ENCODE measurements at places on chromosomes 1 and 21. TPM values are rescaled to one million over a fixed set of nuclear protein-coding genes. Genes with fewer than 3 reads are reported as not detected.

Gene NBPF6
- polyA plus RNA-seq, result not detected

Gene PROX1
- polyA plus RNA-seq, result not detected

Gene CYP4Z1
- not detected for polyA plus RNA-seq

Gene SLC1A7
- polyA plus RNA-seq, result not detected

- no peaks in the 10 kb centered on the region for H3K27me3 ChIP-seq
- no peak overlapping the region for H3K27ac ChIP-seq
- peaks cover 16% of the 10 kb centered on the region for H3K4me1 ChIP-seq
- no peak overlapping the region for H3K4me3 ChIP-seq
Measured at GRCh38 chr1:110106013-110106941, 6.0 kb upstream of the UBL4B start.

DNA sequence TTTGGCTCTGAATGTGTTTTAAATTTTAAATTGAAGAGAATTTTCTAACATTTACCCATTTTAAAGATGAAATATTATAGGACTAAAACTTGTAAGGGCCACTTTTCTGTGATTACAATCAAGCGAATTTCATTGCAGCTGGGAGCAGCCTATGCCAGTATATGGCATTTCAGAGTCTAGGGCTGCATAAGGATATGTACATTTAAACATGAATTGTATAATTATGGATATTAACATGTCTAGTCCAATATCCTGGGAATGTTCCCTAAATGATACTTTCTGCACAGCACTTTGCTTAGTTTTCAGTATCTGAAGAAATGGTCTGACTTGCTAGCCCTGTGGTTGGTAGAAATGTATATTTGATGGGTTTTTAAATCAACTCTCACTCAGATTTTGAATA lies 8.4 kb downstream of the KCNJ15 start:
- H3K27me3 ChIP-seq, result no peaks in the 10 kb centered on the region
- no peak for DNase-seq
- no peak overlapping the region for H3K4me3 ChIP-seq
- no peaks in the 10 kb centered on the region for H3K36me3 ChIP-seq

GRCh38 chr1:168428063-168428731 lies 115.6 kb downstream of the XCL2 start:
- H3K27ac ChIP-seq, result no peak overlapping the region
- no peaks in the 10 kb centered on the region for H3K27me3 ChIP-seq
- no peaks in the 10 kb centered on the region for H3K36me3 ChIP-seq
- DNase-seq, result no peak
- H3K4me1 ChIP-seq, result peaks cover 5% of the 10 kb centered on the region

GRCh38 chr21:46634427-46634826 lies 1.0 kb upstream of the PRMT2 start:
- DNase-seq, result no peak
- H3K36me3 ChIP-seq, result peaks cover 2% of the 10 kb centered on the region
- H3K27me3 ChIP-seq, result no peaks in the 10 kb centered on the region
- H3K27ac ChIP-seq, result peak overlapping the region; percentile 96
